ENCODE measurements at places on chromosomes 6 and 20.

GRCh38 chr6:156313037-156313436 is 464.1 kb upstream of the ARID1B start:
- DNase-seq, result no peak

GRCh38 chr20:40565001-40565681 is 123.9 kb downstream of the MAFB start:
- no peak for DNase-seq

- DNase-seq, result no peak
These were observed 130.1 kb upstream of the DST start for GRCh38 chr6:56772737-56773184.

DNA sequence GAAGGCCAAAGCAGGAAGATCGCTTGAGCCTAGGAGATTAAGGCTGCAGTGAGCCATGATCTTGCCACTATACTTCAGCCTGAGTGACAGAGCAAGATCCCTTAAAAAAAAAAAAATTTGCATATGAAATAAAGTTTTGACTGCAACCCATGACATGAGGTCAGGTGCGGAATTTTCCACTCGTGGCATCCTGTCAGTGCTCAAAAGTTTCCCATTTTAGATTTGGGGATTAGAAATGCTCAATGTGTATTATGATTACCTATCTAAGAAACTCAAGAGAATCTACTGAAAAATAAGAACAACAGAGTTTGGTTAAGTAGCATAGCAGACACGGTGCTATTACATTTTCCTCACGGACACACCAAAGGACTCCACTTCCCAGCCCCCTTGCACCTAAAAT is 11.7 kb downstream of the SLC23A2 start:
- no peak for DNase-seq

GRCh38 chr6:149373511-149373910 is 26.6 kb upstream of the SUMO4 start:
- DNase-seq, result no peak

GRCh38 chr20:40687384-40688128 is 1.5 kb downstream of the MAFB start:
- no peak for DNase-seq

- DNase-seq, result no peak
These were observed 17.8 kb downstream of the OR2H2 start for GRCh38 chr6:29602564-29603361.

GRCh38 chr20:33010133-33010504 is 2.6 kb downstream of the BPIFB2 start:
- no peak for DNase-seq

DNA sequence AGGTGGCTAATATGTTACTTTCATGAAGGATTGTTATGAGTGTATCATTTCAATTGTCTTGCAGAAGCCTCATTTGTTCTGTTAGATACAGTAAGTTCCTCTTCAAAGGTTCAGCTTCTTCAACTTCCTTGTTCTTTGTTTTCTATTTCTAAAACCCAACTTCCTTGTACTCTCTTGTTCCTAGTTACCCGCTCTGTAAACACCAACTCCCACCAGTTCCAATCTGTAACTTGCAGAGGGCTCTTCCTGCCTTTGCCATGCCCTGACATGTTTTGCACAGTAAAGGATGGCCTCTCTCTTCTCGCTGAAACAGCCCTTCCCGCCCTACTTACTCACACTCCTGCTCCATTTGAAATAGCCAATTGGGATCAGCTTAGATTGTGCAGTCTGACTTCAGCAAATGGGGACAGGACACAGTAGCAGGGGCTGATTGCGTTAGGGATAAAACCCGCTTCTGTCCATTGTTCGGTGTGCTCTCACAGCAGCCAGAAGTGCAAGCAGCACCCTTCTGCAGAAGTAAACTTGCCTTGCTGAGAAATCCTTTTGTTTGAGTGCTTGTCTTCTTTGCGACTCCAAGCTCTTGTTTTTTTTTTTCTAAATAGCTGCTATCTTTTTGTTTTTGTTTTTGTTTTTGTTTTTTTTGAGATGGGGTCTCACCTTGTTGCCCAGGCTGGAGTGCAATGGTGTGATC is 45.9 kb upstream of the POU5F1 start:
- no peak for DNase-seq

GRCh38 chr6:35691027-35691824 is 2.5 kb upstream of the FKBP5 start:
- DNase-seq, result no peak

- no peak for DNase-seq
These were observed 128.6 kb upstream of the SLC22A23 start for GRCh38 chr6:3585320-3585935.

All from activated T-helper 1 cell treated with Interleukin-2 at 50 U/mL for 16 hours (primary cell).